ENCODE measurements at places on chromosomes 16 and 17. TPM values are rescaled to one million over a fixed set of nuclear protein-coding genes. Genes with fewer than 3 reads are reported as not detected.

The ST6GALNAC1 gene
- total RNA-seq, result 3.2 TPM

The CNTNAP1 gene
- total RNA-seq, result 4.6 TPM

The RDM1 gene
- not detected for total RNA-seq

The DVL2 gene
- total RNA-seq, result 26.1 TPM

The TMEM88 gene
- 9.0 TPM for total RNA-seq

The TPSG1 gene
- total RNA-seq, result not detected

The CLDN9 gene
- 0.46 TPM for total RNA-seq

The LRRC75A gene
- total RNA-seq, result 1.3 TPM

The GDPD1 gene
- 2.7 TPM for total RNA-seq

The SPATA22 gene
- 1.6 TPM for total RNA-seq

The NTN3 gene
- total RNA-seq, result 1.8 TPM

The TEX19 gene
- not detected for total RNA-seq
